ENCODE measurements at places on chromosomes 16 and 17.

DNA sequence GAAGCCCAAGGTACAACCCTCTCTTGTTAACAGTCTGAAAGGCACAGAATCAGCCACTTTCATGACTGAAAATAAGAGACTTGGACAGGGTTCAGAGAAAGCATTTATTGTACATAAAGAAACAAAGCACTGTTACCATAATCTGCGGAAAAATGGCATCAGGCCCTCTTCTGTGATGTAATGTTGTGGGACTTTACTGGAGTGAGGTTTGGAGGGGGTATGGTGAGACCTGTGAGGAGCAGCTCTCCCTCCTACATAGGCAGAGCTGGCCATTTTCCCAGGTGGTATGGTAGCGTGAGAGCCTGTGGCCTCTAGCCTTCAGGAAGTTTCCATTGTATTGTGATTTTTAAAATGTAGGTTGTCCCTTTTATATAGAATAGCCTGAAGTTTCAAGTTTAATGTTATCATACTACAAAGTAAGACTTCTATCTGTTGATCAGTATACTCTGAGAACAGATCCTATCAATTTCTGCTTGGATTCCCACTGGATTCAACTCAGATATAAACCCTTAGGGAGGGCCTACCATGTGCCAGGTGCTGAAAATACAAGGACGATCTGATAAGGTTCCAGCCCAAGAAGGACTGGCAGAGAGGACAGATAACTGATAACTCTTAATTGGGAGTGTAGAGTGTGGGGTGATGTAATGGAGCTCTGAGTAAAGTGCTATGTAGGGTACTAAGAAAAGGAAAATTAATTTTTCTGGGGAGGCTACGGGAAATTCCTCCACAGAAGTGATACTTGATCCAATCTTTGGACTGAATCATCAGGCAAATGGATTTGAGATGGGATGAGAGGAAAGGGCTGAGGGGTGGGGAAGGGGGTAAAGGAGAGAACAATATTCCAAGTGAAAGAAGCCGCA lies 4.1 kb upstream of the YPEL2 start:
- DNase-seq: no peak

DNA sequence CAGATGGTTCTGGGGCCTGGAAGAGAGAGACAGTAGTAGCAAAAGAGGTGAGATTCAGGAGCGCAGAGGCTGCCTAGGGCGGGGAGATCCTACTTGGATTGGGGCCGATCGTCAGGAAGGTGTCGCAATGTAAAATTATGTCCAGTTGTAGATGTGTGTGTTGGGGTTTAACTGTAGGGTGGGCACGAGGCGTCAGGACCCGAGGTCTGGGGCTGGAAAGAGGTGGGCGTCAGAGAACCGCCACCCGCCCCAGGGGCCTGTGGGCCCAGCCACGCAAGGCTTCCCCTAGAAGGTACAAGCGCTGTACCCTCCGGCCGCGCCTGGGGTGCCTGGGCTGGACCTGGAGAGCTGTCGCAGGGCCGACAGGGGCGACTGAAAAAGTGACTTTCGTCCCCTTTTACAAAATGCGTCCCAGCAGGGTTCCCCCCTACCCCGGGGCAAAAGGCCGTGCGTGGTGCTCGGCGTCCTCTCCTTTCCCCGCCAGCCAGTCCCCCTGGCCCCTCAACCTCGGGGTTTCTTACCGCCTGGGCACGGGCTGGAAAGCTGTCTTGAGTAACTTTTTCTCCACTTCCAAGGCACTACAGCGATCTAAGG lies 2.8 kb downstream of the IRX3 start:
- no peak for DNase-seq

GRCh38 chr17:42618442-42619150 lies 9.1 kb downstream of the TUBG1 start:
- DNase-seq: peak; percentile 57

- peak; percentile 30 for DNase-seq
These were observed 62.0 kb upstream of the NUDT7 start for GRCh38 chr16:77660311-77660710.

- peak; percentile 45 for DNase-seq
These were observed 298.3 kb downstream of the CDH11 start for GRCh38 chr16:64823481-64824075.

- DNase-seq: no peak
These were observed 8.2 kb upstream of the CDYL2 start for GRCh38 chr16:80812593-80812992.

- DNase-seq: peak; percentile 90
These were observed 5.5 kb upstream of the RHBDF2 start for GRCh38 chr17:76506408-76507345.

GRCh38 chr17:48529683-48530009 lies 1.2 kb downstream of the HOXB1 start:
- no peak for DNase-seq

DNA sequence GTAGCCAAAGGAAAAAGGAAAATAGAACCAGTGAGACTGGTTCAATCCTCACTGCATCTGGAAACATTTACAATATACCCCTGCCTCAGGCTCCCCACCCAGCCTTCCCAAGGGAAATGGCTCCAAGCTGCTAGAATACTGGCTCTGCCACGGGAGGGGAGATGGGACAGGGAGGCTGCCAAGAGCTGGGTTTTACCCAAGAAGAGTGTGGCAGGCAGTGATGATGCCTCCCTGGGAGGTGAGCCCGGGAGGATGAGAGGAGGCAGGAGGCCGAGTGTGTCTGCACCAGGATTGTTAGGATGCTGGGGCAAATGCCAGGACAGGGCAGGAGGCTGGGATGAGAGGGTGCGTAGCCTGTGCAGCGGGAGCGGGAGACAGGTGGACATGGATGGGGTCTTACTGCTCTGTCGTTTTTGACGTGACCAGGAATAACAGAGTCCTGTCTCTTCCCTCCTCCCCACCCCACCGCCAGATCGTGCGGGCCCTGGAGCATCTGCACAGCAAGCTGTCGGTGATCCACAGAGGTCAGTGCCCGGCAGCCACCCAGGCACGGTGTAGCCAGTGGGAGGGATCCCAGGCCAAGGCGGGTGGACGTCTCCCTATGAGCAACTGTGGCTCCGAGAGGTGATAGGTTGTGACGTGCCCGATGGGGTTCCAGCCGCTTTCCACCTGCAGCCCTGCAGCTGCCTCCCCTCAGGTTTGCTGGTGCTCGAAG lies 18.4 kb downstream of the MAP2K3 start:
- peak; percentile 24 for DNase-seq

- no peak for DNase-seq
These were observed 10.3 kb downstream of the RETREG3 start for GRCh38 chr17:42598905-42599304.

- no peak for DNase-seq
These were observed 45.1 kb downstream of the TNFRSF13B start for GRCh38 chr17:16926571-16927451.

- DNase-seq: peak; percentile 91
These were observed 982 bp upstream of the NEURL4 start for GRCh38 chr17:7329997-7330637.

GRCh38 chr17:33049781-33050414 lies 58.3 kb downstream of the SPACA3 start:
- no peak for DNase-seq

GRCh38 chr17:40108970-40109824 lies 8.8 kb upstream of the NR1D1 start:
- DNase-seq: peak; percentile 16

GRCh38 chr16:17379121-17379571 lies 91.6 kb downstream of the XYLT1 start:
- DNase-seq: peak; percentile 91

DNA sequence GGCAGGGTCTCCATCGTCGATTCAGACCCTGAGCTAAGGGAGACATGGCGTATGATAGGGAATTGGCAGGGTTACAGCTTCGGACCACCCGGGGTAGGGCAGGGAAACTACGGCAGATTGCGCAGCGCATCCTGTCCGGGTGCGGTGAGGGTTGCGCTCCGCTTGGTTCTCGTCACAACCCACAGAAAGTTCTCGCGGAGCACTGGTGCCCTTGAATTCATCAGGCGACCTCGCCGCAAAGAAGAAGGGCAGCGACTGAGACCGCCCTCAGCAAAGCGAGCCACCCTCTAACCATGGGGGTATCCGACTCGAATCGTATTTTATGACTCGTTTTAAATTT lies 1.2 kb downstream of the HS3ST3B1 start:
- DNase-seq: no peak

GRCh38 chr17:10071141-10071540 lies 127.3 kb downstream of the GAS7 start:
- DNase-seq: no peak

DNA sequence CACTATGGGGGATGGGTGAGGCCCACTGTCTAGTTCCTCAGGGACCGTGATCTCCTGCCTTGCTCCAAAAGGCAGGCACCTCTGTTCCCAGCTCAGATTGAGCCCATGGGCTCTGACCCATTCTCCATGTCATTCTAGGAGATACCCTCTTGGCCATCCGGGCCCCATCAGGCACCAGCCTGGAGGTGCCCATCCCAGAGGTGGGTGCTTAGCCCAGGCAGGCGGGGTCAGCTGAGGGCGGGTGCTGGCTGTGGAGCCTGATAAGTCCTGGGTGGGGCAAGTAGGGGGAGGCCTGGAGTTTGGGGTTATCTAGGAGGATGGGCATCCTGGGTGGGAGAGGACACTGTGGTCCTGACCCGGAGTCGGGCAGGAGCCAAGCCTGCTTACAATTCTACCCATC lies 2.3 kb downstream of the E2F4 start:
- DNase-seq: no peak

- DNase-seq: no peak
These were observed 25.0 kb upstream of the SMIM36 start for GRCh38 chr17:55536205-55536604.

DNA sequence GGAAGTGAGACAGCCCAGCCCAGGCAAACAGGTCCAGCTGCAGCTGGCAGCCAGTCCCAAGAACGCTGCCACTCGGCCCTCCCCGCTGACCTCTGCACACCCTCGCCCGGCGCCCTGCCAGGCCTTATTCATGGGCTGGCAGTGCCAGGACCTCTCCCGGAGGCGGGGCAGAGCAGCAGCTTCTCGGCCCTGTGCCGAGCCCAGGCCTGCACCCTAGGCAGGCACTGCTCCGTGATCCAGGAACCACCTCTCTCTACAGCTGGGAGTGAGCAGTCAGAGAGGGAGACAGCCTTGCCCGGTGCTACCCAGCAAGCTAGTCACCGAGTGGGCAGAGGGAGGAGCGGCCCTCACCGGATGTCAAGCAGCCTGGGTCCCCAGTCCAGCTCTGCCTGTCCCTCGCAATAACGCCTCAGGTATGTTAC lies 79.9 kb upstream of the CBX4 start:
- DNase-seq: peak; percentile 89

DNA sequence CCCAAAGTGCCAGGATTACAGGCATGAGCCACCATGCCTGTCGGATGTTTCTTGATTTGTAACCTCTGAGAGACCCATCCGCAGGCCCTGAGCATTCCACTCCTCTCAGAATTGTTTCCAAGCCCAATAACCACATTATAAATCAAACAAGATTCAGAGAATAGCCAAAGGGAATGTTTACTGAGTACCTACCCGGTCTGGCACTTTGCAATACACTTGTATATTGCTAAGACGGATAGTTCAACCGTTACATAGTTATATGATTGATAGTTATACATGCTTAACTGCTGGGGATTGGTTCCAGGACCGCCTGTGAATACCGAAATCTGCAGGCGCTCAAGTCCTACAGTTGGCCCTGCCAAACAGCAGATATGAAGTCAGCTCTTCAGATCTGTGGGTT lies 3.0 kb upstream of the KAT8 start:
- no peak for DNase-seq

GRCh38 chr16:10667239-10667638 lies 27.5 kb downstream of the TEKT5 start:
- DNase-seq: no peak

- no peak for DNase-seq
These were observed 125.3 kb downstream of the RBFOX3 start for GRCh38 chr17:79485419-79485985.

GRCh38 chr16:2009164-2009711 lies 383 bp downstream of the ZNF598 start:
- no peak for DNase-seq

DNA sequence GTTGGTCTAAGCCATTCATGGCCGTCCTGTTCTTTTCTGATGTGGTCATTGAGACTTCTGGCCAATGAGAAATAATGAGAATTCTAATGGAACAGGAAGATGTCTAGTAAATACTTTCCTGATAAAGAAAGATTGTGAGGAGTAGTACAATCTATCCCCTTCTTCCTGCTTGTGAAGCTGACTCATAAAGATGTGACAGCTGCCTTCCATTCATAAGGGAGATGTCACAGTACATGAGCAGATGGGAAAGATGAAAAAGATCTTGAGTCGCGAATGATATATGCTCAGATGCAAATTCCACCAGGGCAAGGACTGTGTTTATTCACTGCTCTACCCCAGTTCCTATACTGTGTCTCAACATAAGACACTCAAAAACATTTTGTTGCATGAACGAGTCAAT lies 111.7 kb upstream of the FOXF1 start:
- no peak for DNase-seq

- no peak for DNase-seq
These were observed 39.1 kb downstream of the SPOP start for GRCh38 chr17:49638818-49639217.

All from femur (tissue), 1 donor.